T1000 (cell line): ENCODE measurements at places on chromosomes 11 and 22.

DNA sequence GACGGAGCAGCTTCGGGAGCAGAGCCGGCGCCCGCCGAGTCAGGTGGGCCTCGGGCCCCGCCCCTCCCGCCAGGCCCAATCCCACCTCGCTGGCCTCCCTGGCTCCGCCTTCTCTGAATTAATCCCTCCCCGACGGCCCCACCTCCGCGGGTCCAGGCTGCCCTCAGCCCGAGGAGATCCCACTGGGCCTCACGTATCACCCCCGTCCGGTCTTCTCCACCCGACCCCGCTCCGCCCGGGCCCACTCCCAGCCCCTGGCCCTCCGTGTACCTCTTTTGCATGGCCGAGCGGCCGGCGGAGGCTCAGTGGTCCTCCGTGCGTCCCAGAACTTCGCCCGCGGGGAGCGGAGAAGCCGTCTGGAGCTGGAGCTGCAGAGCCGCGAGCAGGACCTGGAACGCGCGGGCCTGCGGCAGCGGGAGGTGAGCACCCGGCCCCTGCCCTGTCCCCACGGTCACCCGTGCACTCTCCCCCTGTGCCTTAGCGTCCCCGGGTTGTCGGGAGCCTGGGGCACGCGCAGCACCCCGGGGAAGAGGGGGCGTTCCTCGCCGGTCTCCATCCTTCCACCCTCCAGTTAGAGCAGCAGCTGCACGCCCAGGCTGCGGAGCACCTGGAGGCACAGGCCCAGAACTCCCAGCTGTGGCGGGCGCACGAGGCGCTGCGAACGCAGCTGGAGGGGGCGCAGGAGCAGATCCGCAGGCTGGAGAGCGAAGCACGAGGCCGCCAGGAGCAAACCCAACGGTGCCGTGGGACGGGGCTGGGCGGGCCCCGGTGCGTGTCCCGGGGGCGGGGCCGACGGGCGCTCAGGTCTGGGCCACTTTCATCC is 2.2 kb upstream of the CD151 start:
- peak; percentile 52 for DNase-seq

GRCh38 chr22:26170112-26170492 is 840 bp downstream of the SEZ6L start:
- DNase-seq = no peak

GRCh38 chr11:35174666-35175065 is 35.7 kb downstream of the CD44 start:
- no peak for DNase-seq

DNA sequence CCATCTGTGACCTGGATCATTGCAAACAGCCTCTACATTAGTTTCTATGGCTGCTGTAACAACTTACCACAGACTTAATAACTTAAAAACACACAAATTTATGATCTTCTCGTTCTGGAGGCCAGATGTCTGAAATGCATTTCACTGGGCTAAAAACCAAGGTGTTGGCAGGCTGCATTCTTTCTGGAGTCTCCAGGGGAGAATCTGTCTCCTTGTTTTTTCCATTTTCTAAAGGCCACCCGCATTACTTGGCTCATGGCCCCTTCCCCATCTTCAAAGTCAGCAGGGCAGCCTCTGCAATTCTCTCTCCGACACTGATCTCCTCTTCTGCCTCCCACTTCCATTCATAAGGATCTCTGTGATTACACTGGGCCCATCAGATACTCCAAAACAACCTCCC is 11.6 kb downstream of the SCGB1A1 start:
- no peak for DNase-seq

DNA sequence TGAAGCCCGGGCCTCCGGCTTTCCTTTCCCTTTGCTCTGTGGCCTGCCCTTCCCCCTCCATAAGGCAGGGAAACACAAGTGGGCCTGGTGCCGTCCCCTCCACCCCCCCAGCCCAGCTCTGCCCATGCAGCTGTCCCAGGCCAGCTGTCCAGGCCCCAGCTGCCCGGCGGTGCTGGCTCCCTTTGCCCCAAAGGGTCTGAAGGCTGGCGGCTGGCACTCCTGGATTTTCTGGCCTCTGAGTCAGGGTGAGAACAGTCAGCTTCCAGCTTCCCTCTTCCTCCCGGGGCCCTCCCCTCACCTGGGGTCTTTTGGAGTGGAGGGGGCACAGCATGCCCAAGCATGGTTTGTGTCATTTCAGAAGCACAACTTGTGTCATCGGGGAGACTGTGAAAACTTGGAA is 27.8 kb downstream of the CD82 start:
- DNase-seq = no peak

DNA sequence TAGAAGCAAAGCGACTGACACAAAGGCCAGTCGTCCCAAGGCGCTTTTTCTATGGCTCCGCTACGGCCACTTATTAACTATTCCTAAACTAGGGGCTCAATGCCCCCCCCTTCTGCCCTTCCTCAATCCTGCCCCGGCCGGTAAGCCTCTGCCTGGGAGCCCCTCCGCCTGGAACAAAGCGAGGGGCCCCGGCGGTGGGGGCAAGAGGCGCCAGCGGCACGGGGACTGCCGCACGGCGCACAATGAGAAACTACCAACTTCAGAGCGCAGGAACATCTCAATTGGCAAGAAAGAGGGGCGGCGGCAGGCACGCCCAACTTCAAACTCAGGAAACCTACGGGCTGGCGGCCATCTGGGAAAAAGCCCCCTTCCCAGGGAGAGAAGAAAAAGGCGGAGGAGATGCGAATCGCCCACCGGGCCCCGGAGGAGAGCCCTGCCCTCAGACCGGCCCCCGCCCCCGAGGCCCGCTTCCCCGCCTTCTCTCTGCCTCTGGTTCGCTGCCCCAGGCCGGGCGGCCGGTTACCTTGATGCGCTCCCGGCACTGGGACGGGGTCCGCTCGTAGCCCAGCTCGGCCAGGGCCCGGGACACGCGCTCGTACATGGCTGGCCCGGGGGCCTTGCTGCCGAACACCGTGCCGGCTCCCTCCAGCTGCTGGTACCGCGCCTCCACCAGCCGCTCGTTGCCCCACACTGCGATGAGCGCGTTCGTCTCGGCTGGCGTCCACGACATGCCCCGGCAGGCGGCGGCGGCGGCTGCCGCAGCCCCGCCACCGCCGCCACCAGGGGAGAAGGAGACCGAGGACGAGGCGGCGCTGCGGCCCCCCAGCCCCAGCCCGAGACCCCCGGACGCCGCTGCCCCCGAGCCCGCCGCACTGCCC is 619 bp downstream of the MSANTD2 start:
- DNase-seq = no peak

GRCh38 chr22:30127749-30128166 is 47.5 kb downstream of the HORMAD2 start:
- no peak for DNase-seq

- DNase-seq = no peak
These were observed 3.9 kb upstream of the TEF start for GRCh38 chr22:41377846-41378245.

DNA sequence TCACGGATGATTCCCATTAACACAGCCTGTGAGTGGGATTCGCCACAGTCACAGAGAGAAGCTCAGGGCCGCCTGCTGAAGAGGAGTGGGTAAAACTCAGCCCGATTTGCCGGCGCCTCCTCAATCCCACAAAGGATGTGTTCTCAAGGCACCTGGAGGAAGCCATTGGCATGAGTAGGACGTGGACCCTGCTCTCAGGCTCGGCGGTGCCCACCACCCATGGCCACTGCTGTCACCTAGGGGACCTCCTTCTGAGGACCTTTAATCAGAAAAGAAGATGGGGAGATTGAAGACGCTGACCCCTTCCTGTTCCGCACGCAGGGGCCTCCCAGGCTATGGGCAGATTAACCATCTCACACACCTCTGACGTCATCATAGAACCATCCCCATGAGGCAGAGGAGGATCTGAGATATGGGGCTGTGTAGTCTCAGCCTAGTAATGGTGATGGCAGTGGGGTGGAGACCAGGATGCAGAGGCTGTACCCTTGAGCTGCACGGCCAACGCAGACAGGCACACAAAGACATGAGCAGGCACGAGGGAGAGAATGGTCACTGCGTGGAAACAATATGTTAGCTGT is 571.8 kb downstream of the BRD1 start:
- no peak for DNase-seq

- no peak for DNase-seq
These were observed 1.4 kb downstream of the OTOG start for GRCh38 chr11:17548444-17548843.

DNA sequence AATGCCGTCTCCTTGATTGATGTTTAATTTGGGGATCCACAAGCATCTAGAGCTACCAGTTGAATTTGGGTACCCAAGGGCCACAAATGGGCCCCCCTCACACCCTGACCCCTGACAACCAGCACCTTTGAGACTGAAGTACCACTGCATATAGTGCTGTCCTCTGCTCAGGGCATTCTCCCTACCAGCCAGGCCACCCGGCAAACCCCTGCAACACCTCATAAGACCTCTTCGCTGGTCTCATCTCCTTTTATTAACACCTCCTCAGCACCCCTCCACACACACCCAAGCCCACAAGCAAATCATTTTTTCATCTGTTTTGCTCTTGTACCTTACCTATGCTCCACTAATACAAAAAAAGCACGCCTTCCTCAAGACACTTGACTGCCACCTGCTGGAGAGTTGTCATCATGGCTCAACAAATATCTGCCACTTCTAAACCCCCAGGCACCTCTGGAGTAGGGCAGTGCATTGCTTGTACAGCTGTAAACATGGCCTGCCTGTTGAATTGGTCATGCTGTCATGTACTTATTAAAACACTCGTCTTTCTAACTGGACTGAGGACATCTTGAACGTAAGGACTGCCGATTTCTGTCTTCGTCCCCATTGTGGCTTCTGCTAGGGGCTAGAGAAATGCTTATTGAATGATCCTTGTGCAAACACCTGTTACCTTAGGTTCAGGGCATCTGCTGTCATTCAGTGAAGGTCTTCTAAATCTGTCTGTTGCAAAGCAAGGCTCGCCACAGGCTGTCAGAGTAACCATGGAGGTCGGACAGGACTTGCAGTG is 66.5 kb downstream of the BMAL1 start:
- peak; percentile 36 for DNase-seq

DNA sequence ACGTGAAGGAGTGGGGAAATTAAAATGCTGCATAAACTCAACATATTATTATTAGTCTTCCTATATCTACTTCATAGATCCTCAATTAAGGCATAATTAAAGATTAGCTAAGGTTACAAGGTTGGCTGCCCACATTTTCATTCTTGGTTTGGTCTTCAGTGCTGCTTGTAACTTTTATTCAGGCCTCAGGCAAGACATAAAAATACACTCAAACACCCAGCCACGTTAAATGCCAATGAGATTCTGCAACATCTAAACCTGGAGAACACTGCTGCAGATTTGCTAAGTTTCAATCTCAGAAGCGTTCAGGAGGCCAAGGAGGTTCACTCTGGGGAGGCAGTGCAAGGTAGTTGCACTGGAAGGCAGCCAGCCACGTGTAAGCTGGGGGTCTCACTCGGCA is 358.7 kb upstream of the NARS2 start:
- no peak for DNase-seq

DNA sequence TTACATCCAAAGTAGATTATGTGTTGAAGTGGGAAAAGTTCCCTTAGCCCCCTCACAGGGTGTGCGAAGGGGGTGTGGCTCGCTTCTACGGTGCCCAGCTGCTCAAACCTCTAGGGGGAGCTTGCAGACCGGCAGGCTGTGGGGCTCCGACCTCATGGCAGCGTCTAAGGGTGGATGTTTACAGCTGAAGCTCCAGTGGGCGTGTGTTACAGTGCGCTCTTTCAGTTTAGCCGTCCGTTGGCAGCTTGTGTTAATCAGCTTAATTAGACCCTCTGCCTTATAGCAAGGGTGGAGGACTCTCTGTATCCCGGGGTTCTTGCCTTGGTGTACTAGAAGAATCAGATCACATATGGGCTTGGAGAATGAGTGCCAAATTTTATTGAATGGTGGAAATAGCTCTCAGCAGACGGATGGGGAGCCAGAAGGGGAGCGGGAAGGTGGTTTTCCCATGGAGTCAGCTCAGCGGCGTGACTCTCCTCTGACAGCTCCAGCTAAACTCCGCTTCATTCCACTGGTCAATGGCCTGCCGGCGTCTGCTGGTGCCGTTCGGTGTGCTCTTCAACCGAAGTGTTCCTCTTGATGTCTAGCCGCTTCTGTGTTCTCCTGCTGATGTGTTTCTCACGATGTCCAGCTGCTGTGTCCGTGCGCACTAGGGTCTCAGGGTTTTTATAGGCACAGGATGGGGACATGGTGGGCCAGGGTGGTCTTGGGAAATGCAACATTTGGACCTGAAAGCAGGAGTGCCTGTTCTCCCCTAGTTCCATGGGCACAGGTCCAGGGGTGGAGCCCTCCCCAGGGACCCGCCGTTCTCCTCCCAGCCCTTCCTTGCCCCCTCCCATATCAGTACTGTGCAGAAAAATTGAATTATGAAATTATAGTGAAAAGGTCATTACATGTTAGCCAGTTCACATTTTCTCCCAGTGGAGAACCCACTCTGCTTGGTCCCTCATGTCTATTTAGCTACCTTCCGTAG is 28.6 kb upstream of the OR10G7 start:
- peak; percentile 15 for DNase-seq

DNA sequence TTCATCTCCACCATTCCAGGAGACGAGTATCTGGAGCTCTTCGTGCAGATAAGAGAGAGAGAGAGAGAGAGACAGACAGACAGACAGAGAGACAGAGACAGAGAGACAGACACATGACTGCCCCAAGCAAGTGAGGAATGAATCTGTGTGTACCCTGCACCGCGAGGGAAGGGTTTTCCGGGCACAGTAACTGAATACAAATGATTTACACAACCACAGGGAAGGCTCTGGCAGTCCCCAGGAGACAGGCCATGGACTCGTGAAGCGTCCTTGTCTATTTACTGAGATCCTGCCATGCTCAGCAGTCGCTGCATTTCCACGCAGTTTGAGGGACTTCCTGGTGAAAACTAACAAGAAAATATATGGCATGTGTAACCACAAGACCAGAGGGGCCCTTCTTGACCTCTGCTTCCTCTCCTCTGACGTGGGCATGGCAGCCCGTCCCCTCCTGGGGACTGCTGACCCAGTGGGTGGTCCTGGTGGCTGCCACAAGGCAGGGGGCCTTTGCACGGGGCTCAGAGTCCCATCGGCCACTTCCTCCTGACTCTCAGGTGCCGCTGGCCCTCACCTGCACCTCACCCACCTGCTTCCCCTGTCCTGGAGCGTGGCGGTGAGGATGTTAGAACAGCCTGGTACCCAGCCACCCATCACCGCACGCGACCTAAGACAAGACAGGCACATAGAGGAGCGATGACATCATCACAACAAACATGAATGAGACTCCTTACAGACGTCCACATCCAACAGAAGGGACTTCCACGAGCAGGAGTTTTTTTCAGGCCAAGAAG is 75.9 kb downstream of the PHF21B start:
- DNase-seq = no peak

GRCh38 chr11:70352100-70352499 is 46.2 kb upstream of the CTTN start:
- no peak for DNase-seq

- DNase-seq = peak; percentile 22
These were observed 25.5 kb downstream of the CTTN start for GRCh38 chr11:70423523-70424505.
